ENCODE measurements at places on chromosomes 1 and 21.
A peak's percentile ranks its signal among the peaks of the same experiment; 100 is the strongest.

- no peak for DNase-seq
Observed at GRCh38 chr1:107785496-107786202, 179.3 kb downstream of the VAV3 start.

- no peak for DNase-seq
Observed at GRCh38 chr1:21451212-21451611, 11.3 kb downstream of the NBPF3 start.

DNA sequence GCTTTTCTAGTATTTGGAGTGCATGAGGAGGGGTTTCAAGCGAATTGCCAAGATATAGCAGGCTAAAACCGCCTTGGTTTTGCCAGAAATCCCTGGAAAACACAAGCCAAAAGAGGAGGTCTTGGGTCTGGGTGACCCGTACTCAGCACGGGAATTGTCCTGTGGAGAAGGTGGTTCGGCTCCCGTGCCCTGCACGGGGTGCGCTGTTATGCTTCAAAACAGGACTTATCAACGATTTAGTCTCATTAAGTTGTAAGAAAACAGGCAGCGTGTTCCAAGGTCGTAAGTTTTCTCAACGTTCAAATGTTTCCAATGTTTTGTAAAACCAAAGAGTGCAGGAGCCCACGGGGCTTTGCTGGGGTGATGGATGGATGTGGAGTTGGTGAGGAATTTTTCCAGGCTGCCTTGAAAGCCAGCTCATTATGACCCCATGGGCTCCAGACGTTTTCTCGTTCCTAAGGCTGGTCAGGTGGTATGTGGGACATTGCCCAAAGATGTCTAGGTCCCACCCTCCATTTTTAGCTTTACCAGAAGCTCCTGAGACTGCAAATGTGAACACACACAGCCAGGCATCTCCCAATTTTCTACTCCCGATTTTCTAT lies 75.4 kb upstream of the CLDN14 start:
- DNase-seq, result no peak

GRCh38 chr1:172269644-172270043 lies 150.8 kb upstream of the C1orf105 start:
- DNase-seq, result no peak

GRCh38 chr1:81617308-81617967 lies 183.3 kb upstream of the ADGRL2 start:
- no peak for DNase-seq

DNA sequence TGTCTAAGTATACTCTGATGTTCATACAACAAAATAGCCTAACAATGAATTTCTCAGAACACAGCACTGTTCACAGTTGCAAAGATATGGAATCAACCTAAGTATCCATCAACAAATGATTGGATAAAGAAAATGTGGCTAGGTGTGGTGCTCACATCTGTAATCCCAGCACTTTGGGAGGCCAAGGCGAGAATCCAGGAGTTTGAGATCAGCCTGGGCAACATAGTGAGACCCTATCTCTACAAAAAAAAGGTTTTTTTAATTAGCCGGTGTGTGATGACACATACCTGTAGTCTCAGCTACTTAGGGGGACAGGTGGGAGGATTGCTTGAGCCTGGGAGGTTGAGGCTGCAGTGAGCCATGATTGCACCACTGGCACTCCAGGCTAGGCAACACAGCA lies 10.7 kb downstream of the IFNAR2 start:
- no peak for DNase-seq

GRCh38 chr1:204891860-204892259 lies 21.2 kb downstream of the NFASC start:
- no peak for DNase-seq

DNA sequence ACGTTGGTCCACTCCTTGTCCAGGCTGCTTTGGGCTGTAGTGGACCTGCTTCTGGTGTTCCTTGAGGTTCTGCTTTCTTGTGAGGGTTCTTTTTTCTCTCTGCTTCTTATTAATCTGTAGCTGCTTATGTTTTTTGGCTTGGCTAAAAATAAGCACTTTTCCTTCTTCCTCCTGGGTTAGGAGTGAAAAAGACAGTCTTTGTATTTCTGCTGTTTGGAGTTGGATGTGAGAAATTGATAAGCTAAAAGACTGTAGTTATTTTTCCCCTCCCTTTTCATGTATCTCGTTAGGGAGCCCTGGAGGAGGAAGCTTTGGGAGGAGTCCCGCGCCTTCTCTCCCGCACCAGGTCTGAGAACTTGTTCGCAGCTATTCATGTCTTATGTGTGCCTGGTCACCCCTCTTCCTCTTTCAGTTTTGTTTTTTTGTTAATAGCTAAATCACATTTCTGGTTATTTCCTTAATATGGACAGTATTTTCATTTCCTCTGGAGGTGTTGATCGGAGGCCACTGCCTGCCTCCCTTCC lies 79.0 kb downstream of the GALNT2 start:
- DNase-seq, result no peak

- DNase-seq, result no peak
Observed at GRCh38 chr21:43814215-43815106, 25.1 kb downstream of the RRP1 start.

GRCh38 chr1:67760030-67760821 lies 73.0 kb downstream of the GNG12 start:
- DNase-seq, result peak; percentile 76

GRCh38 chr1:203143641-203144040 lies 16.1 kb downstream of the ADORA1 start:
- DNase-seq, result no peak

- no peak for DNase-seq
Observed at GRCh38 chr1:167500283-167500860, 18.0 kb downstream of the CD247 start.

DNA sequence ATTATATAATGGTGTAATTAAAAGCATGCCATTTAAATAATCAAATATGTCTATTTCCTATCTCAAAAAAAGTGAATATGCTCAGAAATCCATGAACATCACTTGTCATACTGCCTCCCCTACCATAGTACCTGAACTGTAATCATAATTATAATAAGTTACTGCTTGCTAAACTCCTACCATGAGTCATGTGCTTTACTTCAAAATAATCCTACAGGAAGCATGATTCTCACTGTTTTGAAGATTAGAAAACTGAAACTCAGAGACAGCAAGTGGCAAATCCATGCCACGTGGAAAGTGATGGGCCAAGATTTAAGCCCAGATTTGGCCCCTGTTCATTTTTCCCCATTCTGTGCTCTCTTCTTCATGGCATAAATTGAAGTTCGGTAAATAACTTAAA lies 5.2 kb downstream of the LRRC7 start:
- DNase-seq, result no peak

DNA sequence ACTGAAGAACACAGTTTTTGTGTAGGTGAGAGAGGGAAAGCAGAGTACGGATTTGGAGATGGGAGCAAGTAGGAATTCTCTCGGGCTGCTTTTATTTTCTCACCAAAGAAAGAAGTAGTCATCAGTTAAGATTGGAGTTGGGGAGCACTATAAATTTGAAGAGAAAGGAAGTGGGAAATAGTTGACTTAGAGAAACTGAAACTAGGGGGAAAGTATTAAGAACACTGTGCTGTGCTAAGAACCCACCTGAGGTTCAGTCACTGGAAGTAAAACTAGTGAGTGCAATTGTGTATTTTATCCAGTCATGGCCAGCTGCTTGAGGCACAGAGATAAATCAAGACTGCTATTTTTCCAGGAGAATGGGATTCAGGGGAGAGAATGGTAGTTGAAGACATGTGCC lies 37.4 kb downstream of the CLCC1 start:
- DNase-seq, result no peak

DNA sequence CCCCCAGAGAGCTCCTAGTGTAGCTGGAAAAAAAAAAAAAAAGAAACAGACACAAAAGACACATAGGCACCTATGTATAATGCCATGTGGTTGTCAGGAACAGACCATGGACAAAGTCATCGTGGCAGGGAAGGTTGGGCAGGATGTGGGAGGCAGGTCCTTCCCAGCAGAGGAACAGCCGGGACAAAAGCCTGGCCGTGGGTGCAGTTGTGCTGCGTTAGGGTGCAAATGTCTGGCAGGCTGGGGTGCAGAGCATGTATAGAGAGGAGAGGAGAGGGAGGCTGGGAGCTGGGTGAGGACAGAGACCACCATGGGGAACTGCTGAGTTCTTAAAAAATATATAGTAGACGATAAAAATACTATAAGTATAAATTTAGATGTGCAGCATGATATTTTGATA lies 125.7 kb upstream of the C1orf174 start:
- DNase-seq, result no peak

DNA sequence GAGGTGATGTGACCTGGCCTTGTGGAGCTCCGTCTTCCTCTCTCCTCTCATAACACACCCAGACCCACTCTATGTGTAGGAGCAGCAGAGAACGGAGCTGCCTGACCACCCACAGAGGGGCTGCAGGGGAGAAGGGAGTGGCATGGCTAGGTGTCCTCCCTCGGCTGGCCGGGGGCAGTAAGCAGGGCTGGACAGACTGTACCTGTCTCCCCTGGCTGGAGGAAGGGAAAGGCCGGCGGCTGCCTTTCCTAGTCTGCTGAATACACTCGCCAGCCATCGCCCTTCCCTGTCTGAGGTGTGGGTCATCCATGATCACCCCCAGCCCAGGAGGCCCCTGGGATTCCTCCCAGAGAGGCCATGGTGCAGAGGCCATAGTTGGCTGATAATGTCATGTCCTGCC lies 187.2 kb upstream of the AJAP1 start:
- no peak for DNase-seq

GRCh38 chr21:32921632-32922230 lies 104.0 kb upstream of the OLIG2 start:
- DNase-seq, result no peak

- DNase-seq, result no peak
Observed at GRCh38 chr1:159121526-159121925, 45.0 kb upstream of the AIM2 start.

- DNase-seq, result peak; percentile 73
Observed at GRCh38 chr1:39098546-39099250, 72.5 kb downstream of the NDUFS5 start.

- no peak for DNase-seq
Observed at GRCh38 chr1:109578947-109579443, 30.6 kb downstream of the GNAI3 start.

DNA sequence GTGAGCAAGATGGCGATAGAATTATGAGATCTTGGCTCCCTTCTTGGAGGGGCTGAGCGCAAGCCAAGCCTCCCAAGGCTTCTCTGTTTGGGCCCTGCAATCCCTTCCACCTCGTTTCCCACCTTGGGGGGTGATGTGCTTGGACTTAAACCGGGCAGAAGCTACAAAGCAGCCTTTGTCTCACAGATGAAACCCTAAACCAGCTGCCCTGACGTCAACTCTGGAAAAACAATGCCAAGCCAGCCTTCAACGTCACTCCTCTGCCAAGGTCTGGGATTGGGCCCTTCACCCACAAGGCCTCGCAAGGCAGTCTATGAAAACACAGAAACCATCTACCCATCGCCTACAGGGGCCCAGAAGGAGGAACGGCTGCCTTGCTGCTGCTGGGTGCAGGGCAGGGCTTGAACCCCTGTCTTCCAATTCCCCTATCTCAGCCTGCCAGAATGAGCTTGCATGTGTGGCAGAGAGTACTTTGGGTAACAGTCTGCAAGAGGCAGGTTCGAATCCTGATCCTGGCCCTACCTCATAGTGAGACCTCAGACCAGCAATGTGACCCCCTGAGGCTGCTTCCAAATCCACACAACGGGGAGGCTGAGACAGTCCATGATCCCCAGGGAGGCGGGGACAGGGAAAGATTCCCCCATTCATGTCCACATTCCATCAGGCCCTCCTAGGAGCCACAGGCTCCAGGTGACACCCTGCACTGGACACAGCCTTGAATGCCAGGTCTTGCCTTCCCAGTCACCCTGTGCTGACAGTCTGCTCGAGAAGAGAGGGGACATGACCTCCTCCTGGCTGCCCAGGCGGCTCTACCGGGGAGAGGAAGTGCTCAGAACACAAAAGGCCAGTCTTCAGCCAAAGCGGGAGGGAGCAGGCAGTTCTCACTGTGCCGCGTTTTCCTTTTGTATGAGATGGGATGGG lies 15.0 kb downstream of the IFFO2 start:
- no peak for DNase-seq

- DNase-seq, result no peak
Observed at GRCh38 chr1:59417406-59417805, 120.5 kb downstream of the FGGY start.

DNA sequence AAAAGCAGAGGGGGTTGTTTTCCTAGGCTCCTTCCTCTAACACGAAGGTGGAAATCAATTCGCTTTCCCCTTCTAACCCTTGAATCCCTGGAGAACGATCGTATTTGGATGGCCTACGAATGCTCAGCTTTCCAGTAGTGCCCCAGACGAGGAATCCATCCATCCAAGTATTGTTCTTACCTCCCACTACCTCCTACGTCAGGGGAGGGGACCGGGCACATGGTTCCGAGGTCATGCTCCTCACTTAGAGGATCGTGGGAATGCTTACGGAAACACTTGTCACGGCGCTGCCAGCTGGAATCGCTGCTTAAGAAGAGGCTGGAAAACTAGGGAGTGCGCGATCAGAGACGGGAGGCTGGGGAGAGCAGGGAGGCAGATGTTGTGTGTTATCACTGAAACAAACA lies 47.4 kb downstream of the CAPZB start:
- no peak for DNase-seq

- DNase-seq, result no peak
Observed at GRCh38 chr1:158819461-158820443, 11.4 kb upstream of the MNDA start.

DNA sequence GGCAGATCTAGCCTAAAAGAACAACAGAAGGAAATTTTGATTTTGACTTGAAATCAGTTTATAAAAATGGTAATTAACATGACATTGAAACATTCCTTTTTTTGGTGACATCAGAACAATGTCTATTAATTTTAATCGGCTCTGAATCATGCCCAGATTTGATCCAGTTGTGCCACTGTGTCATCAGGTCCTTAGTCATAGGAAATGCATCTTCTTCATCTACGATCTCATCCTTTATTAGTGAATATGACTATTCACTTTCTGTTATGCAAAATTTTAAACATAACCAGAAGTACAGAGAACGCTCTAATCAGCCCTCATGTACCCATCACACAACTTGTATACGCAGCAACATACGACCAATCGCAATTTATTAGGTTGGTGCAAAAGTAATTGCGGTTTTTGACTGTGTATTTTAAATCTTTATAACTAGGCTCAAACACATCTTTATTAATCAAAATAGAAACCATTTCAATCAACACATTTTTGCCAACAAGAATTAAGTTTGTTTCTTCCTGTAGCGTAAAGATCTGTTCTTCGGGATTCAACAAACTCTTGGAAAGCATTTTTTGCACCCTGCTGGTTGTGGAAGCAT lies 40.3 kb upstream of the TLR5 start:
- DNase-seq, result no peak

GRCh38 chr1:36160388-36160948 lies 4.5 kb downstream of the MAP7D1 start:
- DNase-seq, result no peak

GRCh38 chr1:52706941-52707926 lies 9.1 kb upstream of the COA7 start:
- peak; percentile 33 for DNase-seq

- peak; percentile 46 for DNase-seq
Observed at GRCh38 chr21:36297938-36298572, 21.9 kb upstream of the MORC3 start.

DNA sequence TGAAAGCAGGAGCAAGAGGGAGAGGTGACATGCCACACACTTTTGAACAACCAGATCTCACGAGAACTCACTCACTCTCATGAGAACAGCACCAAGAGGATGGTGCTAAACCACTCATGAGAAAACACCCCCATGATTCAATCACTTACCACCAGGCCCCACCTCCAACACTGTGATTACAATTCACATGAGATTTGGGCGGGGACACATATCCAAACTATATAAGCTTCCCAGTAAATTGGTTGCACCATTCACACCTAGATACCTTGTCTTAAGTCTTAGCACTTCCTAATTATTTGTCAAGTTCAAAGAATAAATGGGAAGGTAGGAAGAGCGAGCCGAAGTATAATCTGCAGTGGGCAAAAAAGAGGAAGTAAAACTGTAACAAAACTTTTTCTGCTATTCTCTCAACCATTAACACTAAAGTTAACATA lies 34.3 kb downstream of the AMY1C start:
- DNase-seq, result no peak
